ENCODE measurements at places on chromosomes 11 and 22.

DNA sequence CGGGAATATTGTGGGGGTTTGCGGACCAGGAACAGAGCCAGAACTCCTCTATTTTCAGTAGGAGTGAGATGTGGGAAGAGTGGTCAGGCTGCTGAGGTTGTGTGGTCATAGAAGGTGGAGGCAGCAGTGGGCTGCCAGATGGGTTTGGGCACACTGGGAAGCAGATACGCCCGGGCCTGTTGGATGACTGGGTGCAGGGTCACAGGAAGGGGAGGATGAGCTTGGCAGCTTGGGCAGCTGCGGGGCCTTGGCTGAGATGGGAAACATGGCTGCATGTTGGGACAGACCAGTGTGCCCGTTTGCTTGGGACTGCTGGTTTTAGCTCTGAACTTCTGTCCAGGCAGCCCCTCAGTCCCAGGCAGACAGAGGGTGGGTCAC, 11.4 kb downstream of the SHANK3 start:
- no peak for DNase-seq

GRCh38 chr11:6402061-6402470, 11.8 kb downstream of the SMPD1 start:
- no peak for DNase-seq

- DNase-seq: no peak
Observed at GRCh38 chr11:76824980-76825725, 35.6 kb upstream of the ACER3 start.

GRCh38 chr22:41009222-41009948, 58.2 kb downstream of the RBX1 start:
- no peak for DNase-seq

DNA sequence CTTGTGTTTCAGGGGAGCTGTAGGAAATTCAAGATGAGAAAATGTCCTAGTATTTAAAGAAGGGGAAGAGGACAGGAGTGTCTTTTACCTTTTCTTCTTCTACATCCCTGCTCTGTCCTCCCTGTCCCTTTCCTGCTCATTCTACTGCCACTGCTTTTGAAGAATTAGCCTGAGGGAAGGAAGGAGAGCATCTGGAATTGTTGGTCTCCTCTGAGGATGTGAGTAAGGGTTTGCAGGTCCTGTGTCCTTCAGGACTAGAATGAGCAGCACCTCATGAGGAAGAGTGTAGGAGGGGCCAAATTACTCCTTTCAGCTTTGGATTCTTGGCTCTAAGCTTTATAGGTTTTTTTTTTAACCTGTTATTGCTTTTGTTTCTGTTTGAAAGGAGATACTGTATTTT, 24.2 kb downstream of the SNU13 start:
- no peak for DNase-seq

GRCh38 chr11:122743949-122744348, 88.4 kb downstream of the UBASH3B start:
- no peak for DNase-seq

GRCh38 chr11:123255909-123256308, 60.9 kb upstream of the CLMP start:
- no peak for DNase-seq

GRCh38 chr11:72848846-72849466, 34.7 kb downstream of the ATG16L2 start:
- DNase-seq: peak; percentile 37

GRCh38 chr22:29138556-29139305, 65.9 kb downstream of the KREMEN1 start:
- no peak for DNase-seq

DNA sequence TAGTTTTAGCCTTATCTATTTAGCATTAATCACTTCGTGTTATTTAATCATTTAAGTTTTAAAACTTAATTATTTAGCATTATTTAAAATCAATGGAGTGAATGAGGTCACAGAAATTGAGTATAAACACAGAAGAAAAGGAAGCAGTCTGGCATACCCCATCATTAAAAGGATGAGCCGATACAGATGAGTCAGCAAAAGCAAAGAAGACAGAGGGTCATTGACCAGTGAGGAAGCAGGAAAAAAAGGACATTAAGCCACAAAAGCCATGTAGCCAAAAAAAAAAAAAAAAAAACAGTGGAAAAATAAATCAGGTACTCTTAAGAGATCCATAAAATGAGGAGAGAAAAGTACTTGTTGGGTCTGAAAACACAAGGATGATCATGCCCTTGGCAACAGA, 71.5 kb downstream of the TYR start:
- DNase-seq: peak; percentile 8

GRCh38 chr11:64726211-64726641, 3.2 kb upstream of the NRXN2 start:
- DNase-seq: no peak

- no peak for DNase-seq
Observed at GRCh38 chr11:108369064-108369463, 98.3 kb downstream of the C11orf65 start.

- no peak for DNase-seq
Observed at GRCh38 chr11:48028914-48029680, 48.7 kb downstream of the PTPRJ start.

GRCh38 chr11:70146299-70146698, 56.8 kb upstream of the FADD start:
- DNase-seq: no peak

DNA sequence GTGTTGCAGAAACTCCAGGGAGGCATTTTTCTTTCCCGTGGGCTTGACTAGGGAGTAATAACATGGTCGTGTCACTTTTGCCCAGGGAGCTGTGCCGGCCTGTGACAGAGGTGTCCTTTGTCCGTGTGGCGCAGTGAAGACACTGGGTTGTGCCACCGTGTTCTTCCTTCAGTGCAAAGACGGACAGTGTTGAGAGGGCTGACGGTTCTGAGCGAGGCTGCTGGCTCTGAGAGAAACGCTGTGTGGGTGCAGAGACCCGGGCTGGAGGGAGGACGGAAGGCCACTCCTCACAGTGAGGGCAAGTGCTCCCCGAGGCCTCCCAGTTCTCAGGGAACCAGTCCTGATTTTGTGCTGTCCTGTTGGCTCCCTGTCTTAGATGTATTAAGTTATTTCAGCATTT, 20.2 kb downstream of the NUP50 start:
- DNase-seq: no peak

GRCh38 chr22:35023692-35024363, 42.1 kb upstream of the ISX start:
- DNase-seq: peak; percentile 66

DNA sequence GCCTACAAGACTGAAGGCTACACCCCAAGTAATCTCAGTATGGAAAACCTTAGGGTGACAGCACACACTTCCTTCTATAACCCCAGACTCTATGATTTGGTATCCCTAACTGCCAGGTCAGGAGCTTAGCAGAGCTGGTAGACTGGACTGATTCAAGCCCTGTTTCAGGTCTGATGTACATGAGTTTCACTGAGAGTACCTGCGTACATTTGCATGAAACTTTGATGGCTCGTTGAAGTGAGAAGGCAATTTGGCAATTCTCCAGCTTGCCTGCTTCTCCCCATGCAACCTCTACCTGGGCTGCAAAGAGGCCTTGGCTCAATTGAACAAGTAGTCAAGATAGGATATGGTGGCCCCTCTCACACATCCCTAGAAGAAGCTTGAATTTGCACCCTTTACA, 10.2 kb downstream of the FIBIN start:
- DNase-seq: no peak

- no peak for DNase-seq
Observed at GRCh38 chr11:127223633-127224032, 223.1 kb upstream of the KIRREL3 start.

- no peak for DNase-seq
Observed at GRCh38 chr11:57802411-57802810, 40.8 kb downstream of the CTNND1 start.

- no peak for DNase-seq
Observed at GRCh38 chr22:19848298-19849224, 6.1 kb downstream of the GNB1L start.

- no peak for DNase-seq
Observed at GRCh38 chr11:91804042-91804441, 420.6 kb upstream of the FAT3 start.

DNA sequence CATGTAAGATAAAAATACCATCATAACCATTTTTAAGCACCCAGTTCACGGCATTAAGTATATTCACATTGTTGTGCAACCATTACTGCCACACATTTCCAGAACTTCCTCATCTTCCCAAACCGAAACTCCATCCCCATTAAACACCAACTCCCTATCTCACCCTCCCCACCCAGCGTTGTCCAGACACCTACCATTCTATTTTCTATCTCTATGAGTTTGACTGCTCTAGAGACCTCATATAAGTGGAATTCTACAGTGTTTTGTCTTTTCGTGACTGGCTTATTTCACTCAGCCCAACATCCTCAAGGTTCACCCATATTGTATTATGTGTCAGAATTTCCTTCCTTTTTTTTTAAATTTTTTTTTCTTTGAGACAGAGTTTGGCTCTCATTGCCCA, 45.2 kb downstream of the PPFIA1 start:
- no peak for DNase-seq

DNA sequence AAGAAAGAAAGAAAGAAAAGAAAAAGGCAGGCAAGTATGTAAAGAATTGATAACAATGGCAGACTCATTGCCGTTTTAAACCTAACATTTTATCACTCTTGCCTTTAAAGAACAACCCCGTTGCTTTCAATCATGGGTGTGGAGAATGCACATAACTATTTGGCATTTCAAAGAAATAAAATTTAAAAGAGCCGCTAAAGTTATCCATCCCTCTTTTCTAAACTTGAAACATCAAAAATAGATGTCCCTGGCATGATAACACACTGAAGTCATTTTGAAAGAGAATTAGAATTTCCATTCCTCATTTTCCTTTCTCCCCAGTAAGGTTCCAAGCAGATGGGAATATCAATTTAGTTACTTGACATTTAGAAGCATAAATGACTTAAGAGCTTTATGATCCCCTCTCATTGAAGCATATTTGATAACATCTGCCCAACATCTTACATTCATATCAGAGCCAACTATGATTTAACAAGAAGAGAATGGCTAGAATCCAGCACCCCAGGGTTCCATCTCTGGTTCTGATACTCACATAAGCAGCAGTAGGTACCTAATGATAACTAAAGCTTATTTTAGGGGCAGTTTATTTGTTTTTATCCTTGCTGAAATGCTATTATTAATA, 529.6 kb upstream of the LRRC4C start:
- no peak for DNase-seq

DNA sequence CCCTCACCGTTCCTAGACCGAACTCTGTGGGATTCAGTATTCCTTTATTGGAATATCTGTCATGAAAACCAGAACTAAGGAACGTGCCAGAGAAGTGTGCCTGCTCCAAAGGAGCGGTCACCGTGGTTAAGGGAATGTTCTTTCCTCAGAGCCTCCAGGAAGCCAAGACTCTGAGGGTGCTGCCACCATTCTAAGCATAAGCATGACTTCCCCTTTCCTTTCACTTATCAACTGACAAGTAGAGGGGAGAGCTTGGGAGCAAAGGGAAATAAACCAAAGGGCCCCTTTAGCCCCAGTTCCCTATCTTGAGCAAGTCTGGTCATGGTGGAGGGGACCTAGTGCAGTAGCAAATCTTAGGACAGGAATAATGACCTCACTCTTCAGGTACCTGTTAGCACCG, 26.8 kb downstream of the CTR9 start:
- no peak for DNase-seq

GRCh38 chr22:48416396-48417224, 1411.1 kb downstream of the BRD1 start:
- DNase-seq: no peak

- no peak for DNase-seq
Observed at GRCh38 chr11:120815319-120816100, 208.4 kb upstream of the TBCEL start.

- no peak for DNase-seq
Observed at GRCh38 chr11:34276352-34276864, 81.4 kb downstream of the ABTB2 start.

- DNase-seq: no peak
Observed at GRCh38 chr22:48761546-48761945, 1066.1 kb downstream of the BRD1 start.

GRCh38 chr22:37351232-37351631, 68.9 kb downstream of the CYTH4 start:
- DNase-seq: no peak

DNA sequence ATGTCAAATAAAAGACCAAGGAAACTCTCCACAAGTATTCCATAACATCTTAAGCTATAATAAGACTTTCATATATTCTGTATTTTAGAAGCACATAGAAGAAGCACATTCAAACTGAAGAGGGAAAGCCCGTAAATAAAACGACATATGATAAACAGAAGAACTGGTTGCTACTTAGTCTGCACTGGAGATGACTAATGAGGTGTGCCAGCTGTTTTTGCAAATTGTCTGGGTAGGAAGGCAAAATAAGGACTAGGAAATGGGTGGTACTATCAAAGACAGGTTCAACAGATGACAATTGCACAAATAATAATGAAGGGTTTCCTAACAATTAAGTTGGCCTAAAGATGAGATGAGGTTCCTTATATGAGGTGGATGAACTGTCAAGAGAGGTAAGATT, 593.2 kb upstream of the CCDC179 start:
- no peak for DNase-seq

- no peak for DNase-seq
Observed at GRCh38 chr11:116917632-116918031, 80.2 kb upstream of the APOA1 start.

DNA sequence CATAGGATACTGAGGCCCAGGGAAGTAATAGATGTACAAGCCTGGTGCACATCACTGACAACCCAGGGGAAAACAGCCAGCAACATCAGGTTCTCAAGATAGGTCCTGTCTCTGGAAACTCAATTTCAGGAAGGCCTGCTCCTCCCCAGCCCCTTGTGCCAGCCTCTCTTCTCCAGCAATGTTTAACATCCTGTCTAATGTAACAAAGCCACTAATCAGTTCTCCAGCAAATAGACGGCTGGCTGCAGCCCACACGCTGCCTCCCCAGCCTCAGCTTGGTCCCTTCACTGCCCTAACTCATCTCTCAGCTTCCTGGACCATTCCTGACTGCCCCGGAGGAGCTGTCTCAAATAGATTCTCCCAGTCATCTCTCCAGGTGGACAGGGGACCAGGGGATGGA, 37.8 kb downstream of the RPL27A start:
- no peak for DNase-seq

DNA sequence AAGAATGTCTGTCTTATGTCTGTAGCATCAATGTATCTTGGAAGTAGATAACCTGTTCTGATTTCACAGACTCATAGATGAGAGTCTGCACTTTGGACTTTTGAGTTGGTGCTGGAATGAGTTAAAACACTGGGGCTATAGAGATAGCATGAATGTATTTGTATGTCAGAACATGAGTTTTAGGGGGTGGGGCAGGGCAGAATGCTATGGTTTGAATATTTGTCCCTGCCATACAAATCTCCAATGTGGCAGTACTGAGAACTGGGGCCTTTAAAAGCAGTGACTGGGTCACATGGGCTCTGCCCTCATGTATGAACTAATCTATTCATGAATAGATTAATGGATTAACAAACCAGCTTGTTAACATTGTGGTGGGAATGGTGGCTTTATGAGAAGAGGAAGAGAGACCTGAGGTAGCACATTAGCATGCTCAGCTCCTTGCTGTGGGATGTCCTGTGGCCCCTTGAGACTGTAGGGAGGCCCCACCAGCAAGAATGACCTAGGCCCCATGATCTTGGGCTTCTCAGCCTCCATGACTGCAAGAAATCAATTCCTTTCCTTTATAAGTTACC, 15.5 kb upstream of the OR52K1 start:
- no peak for DNase-seq

- no peak for DNase-seq
Observed at GRCh38 chr22:31142285-31142684, 2.0 kb upstream of the PLA2G3 start.

GRCh38 chr11:85663753-85664614, 945 bp downstream of the CREBZF start:
- peak; percentile 33 for DNase-seq
